NCI-H1105 (cell line): ENCODE measurements at places on chromosomes 1 and 21.

GRCh38 chr1:38005195-38006007 lies at the start of gene FHL3:
Gene FHL3, minus strand, starts transcription at chr1:38005514. Its CDS starts 6,102 bp downstream, at chr1:37999412.
- peak; percentile 42 for DNase-seq

DNA sequence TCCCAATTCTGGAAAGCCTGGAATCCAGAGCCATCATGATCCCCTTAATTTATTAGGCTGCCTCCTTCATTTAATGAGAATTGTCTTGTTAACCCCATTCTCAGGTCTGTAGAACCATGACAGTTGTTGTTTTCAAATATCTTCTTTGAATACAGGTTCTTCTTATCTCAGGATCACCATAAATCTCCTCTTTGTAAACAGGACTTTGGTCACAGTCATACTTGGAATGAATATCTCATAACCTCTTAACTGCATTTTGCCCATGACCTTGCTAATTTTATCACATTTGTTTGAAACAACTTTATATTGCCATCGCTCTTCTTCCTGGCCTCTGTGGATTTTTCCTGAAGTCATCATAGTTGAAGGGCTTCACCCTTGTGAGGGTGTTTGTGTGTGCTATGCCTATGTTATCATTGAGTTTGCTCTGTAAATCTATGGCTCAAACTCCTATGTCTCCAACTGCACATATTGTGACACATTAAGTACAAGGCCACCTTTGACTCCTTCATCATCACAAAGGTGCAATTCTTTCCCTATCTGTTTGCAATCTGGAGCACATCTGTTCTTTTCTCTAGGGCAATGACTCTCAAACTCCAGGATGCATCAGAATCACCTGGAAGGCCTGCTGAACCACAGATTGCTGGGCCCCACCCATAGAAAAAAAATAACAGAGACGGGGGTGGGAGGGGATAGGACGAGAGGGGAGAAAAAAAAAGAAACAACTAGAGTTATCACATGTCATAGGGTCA lies 54.2 kb downstream of the FCRL5 start:
- DNase-seq: no peak

GRCh38 chr21:18026359-18026758 lies 207.2 kb upstream of the C21orf91 start:
- no peak for DNase-seq

GRCh38 chr1:2991753-2992495 lies 29.3 kb upstream of the ACTRT2 start:
- DNase-seq: no peak

DNA sequence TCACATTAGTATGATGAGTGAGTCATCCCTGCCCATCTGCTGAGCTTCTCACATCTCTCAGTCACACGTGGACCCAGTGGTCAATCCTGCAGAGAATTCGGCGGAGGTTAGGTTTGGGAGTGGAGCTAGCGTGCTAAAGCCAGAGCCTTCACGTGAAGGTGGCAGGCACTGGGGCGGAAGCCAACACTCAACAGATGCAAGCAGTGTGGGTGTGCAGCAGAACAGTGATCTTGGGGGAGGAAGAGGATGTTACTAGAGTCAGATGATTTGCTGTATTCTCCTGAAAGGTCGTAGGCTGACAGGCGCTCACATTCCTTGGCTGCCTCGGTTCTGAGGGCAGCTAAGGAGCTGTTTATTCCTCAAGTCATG lies 6.7 kb downstream of the C1orf115 start:
- no peak for DNase-seq

DNA sequence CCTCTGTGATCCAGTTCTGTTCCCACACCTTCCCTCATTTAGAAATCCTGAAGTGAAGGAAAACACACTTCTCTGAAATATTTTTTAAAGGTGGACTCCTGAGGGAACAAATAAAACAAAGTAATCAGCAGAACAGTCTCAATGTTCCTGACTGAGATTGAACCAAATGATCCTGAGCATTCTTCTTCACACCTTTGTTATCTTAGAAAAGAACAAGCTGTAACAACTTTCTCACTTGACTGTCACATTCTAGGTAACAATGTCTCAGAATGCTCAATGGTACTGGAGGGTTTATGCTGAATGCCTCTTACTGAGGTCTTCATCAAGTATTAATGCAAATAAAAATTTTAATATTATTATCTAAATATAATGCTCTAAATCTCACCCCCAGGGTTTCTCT lies 40.4 kb upstream of the RGS2 start:
- DNase-seq: no peak

GRCh38 chr1:6984986-6985385 lies 199.7 kb downstream of the CAMTA1 start:
- DNase-seq: no peak

DNA sequence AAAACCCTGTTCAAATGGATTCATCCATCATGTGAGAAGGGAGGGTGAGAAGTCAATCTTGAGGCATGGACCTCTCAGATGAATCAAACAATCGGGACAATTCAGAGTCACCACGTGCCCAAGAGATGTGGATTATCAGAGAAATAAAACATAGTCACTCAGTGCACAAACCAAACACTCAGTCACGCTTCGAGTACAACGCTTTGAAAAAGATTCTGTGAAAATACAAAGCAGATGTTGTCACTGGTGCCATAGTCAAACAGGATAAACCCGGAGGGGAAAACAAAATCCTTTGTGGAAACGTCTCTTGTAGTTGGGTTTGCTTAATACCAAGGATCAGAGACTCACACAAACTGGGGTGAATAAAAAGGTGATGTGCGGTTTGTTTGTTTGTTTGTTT lies 188.4 kb downstream of the RRAGC start:
- DNase-seq: no peak

DNA sequence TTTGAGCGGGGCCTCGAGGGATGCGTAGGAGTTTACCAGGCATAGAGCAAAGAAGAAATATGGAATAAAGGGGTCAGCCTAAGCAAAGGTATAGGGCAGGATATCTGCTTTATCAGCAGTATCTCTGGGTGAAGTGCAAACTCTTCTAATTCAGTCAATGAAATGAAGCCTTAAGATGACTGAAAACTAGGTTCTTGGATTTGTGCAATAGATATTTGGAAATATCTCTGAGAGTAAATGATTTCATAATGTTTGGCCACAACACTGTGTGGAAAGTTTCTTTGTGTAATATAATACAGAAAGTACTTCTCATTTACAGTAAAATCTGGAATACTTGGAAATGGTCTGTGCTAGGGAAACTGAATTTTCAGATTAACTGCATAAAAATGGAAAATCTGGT lies 26.1 kb downstream of the KCNJ15 start:
- DNase-seq: no peak

DNA sequence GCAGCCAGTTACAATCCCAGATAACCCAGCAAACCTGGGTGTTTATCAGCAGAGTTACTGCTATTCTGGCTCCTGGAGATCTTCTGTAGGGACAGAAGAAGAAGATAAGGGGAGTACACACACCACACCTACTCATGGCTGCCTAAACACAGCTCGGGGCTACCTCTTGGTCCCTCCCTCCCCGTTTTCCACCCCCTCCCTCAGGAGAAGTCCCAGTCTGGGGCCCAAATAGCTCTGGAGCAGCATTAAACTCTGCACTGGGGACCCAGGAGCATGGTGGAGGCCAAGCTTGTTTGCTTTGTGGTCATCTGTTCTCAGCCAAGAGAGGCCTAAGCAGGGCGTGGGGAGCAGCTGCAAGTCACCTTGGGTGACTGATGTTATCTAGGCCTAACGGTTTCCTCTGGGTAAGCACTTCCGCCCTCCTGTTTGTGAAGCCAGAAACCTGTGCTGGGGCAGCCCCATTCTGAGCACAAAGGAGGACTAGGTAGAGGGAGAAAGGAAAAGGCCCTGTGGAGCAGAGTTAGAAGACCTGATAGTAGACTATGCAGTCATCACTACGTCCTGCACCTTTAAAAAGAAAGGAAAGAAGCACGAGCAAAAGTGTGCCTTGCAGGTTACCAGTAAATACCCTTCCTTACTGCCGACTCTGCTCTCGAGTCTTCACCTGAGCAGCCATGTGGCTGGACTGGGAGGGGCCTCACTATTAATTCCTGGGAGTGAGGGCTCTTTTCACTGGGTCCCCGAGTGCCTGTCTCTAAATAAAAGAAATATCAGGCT lies 2.0 kb upstream of the RCSD1 start:
- DNase-seq: no peak
